ENCODE measurements at places on chromosomes 16 and 17. TPM values are rescaled to one million over a fixed set of nuclear protein-coding genes. Genes with fewer than 3 reads are reported as not detected.

The KRTAP4-5 gene
- not detected for total RNA-seq

The CDYL2 gene
- total RNA-seq = 15.5 TPM

The MRTFB gene
- total RNA-seq = 15.5 TPM

DNA sequence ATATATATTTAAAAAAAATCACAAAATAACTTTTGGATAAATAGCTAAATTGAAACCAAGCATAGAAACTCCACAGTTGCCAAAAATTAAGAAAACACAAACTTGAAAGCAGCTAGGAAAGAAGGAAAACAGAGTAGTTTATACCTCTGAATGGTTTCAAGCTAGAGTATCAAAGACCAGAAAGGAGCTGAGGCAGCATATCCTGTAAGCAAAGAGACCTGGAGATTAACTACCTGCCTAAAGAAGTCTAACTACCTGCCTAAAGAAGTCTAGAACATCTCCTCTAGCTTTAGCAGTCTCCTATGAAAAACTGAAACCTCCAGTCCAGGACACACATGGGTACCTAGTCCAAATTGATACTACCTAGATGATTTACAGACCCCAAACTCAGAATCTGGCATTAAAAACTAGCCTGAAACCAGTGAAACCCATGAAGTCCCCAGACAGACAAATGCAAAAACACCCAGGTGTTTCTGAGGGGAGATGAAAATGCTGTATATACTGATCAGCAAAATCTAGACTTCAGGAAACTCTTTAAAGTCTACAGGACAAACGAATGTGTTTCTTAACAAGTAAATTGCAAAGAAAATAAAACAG is 17.6 kb downstream of the APPBP2 start:
- DNase-seq = no peak

DNA sequence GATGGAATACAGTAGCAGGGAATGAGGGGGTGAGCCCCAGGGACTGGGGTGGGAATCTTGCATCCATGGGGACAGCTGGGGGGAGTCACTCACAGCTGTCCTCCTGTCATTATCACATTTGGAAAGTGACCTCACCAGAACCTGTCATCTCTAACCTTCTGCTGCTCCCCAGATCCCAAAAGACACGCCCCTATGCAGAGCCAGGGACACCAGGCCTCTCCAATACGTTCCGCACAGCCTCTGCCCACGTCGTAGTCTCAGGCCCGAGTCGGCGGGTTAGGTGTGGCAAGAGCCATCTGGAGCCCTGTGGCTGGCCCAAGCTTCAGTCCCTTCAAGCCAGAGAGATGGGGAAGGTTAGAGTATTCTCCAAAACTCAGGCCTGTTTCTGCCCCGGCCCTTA is 214.3 kb downstream of the ENGASE start:
- DNase-seq = no peak

- DNase-seq = peak; percentile 68
Observed at GRCh38 chr17:2101448-2102257, 46.8 kb downstream of the HIC1 start.

DNA sequence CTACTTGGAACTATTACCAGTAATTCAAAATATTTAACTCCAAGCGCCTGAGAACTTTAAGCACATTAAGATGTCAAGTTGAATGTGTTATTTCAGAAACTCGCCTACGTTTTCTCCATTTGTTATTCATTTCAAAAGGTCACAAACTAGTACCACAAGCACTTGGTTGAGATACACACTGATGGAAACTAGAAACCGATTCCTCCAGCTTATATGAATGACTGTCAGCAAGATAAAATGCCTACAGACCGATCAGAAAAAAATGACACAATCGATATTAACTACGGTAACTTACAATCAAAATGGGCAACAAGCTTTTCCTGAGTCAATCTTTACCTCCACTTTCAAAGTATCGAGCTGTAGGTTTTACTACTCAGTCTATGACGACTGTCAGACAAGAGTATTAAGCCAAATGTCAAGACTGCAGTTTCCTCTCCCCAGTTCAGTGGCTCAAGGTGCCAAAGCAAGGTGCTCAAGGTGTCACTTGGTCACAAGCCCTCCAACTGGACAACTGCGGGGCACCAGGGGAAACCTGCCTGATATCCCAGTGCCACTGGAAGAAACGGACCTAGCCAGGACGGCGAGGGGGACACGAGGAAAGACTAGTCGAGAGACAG is 678 bp downstream of the SRP68 start:
- no peak for DNase-seq

GRCh38 chr17:49473900-49474751 is 21.0 kb upstream of the NGFR start:
- no peak for DNase-seq

DNA sequence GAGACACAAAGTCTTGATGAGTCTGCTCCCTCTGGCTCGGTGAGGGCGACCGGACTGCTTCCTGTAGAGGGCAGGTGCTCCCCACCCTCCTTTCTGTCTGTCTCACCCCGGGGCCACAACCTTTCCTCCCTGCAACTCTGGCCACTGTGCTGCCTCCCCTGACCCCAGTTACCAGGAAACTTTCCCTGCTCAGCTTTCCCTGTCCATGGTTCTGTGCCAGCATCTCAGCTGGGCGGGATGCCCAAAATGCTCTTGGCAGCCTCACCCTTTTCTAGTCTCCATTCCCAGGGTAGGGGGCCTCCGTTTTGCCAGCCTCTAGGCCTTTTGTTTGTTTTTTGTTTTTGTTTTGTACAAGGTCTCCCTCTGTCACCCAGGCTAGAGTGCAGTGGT is 1.4 kb downstream of the PLD2 start:
- DNase-seq = no peak

DNA sequence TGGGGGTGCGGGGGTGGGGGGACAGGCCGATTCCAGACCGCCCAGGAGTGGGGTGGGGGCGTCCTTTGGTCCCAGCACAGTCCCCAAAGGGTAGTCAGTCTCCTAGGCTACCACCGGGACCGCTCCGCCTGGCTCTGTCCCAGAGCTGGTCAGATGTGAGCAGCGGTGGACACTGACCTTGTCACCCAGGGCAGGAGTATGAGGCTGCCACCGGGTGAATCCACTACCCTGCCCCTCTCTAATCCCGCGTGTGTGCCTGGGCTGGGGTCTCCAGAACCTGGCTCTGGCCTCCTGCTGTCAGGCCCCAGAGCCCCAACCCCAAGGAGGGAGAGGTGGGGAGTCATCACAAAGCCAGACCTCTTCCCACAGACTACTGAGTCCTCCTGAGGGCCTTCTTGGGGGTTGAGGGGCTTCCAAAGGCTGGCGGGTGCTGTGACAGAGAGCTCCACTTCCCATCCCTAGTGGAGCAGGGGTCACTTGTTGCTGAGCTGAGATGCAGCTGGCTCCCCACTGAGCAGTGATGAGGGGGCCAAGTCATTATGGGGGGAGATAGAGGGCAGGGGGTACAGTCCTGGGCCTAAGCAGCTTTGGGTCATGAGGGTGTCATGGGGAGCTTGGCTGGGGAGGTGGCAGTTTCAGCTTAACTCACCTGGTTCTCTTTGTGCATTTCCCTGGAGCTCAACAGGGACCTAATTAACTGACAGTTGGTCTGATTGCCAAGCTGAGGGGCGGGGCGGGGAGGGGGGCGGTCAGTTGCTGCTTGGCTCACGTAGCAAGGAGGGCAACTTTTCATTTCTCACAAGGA is 1.2 kb downstream of the PPP1R1B start:
- no peak for DNase-seq

GRCh38 chr16:3180445-3180878 is 7.5 kb upstream of the OR1F1 start:
- no peak for DNase-seq

Data from activated CD8-positive, alpha-beta T cell treated with anti-CD3 and anti-CD28 coated beads, Interleukin-2, amount 10 ng/mL, durations not matched to agents 7 days and 5 days (primary cell).